ENCODE measurements at places on chromosomes 13 and 19. TPM values are rescaled to one million over a fixed set of nuclear protein-coding genes. Genes with fewer than 3 reads are reported as not detected.

- no peak overlapping the region for H3K4me3 ChIP-seq
- no peak for DNase-seq
- H3K27ac ChIP-seq, result no peak overlapping the region
- H3K27me3 ChIP-seq, result peaks cover 36% of the 10 kb centered on the region
- H3K36me3 ChIP-seq, result no peaks in the 10 kb centered on the region
Measured at GRCh38 chr13:97026531-97027161, 32.4 kb upstream of the OXGR1 start.

The PBX4 gene
- total RNA-seq, result 56.8 TPM

GRCh38 chr19:37932985-37933936, 26.3 kb downstream of the SIPA1L3 start:
- no peak overlapping the region for H3K4me3 ChIP-seq
- H3K27ac ChIP-seq, result no peak overlapping the region
- H3K4me1 ChIP-seq, result peaks cover 12% of the 10 kb centered on the region
- peaks cover 17% of the 10 kb centered on the region for H3K36me3 ChIP-seq
- H3K27me3 ChIP-seq, result no peaks in the 10 kb centered on the region

- H3K4me3 ChIP-seq, result no peak overlapping the region
- DNase-seq, result peak; percentile 16
- no peaks in the 10 kb centered on the region for H3K36me3 ChIP-seq
Measured at GRCh38 chr19:38441657-38442348, 8.3 kb downstream of the RYR1 start.

The EHD2 gene
- 2.9 TPM for total RNA-seq

DNA sequence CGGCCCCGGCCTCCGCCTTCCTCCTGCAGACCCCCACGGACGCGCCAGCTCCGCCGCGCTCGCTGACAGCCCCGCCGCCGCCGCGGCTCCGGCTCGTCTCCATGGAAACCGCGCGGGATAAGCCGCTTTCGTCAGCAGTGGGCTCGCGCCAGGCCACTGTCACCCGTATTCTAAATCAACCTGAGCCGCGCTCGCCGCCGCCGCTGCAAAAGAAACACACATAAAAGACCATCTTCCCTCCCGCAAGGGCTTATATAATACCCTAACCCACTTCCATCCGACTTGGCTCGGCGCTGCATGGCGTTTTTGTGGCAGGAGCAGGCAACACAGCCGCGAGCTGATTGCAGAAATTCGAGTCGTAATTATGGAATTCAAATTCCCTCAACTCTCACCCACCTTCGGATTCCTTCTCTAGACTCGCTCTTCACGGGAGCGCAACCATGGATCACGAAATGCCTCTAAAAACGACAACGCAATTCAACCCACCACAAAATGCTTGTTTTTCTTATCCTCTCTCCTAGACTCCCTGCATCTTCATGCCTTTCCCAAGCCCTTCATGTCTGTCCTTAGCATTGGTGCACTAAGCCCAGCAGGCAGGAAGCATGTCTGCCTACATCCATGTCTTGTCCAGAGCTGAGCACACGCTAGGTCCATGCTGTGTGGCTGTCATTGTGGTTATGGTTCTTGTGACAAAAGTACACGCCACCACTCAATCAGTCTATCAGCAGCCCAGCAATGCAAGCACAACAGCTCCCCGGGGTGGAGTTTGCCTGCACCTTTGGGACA, at the start of gene AMER2:
Gene AMER2 (minus strand): TSS at position 772 of the 786 bp plus-strand sequence. CDS start 669 bp downstream, at position 103.
- H3K27ac ChIP-seq, result peak within 1 kb of the TSS; percentile 20
- peak within 1 kb of the TSS; percentile 81 for H3K4me3 ChIP-seq
- H3K27me3 ChIP-seq, result peaks cover 73% of the 10 kb centered on the region
- H3K36me3 ChIP-seq, result peaks cover 6% of the 10 kb centered on the region
- peaks cover 12% of the 10 kb centered on the region for H3K4me1 ChIP-seq

DNA sequence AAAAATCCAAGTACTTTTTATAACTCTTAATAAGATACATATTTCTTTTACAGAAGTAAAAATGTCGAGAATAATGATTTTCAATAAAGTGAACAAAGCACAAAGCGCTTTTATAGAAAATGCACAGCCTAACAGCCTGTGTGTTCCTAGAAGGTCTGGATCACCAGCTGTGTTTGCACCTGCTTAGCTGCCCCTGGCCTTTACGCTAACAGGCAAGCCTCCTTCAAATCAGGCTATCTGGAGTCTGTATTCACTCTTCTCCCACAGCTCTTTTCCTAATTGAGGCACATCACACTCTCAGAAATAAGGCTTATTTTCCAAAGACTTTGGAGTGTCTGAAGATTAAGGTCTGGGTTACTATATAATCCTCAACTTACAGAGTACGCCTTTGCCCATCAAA, 183.1 kb downstream of the LHFPL6 start:
- no peak for DNase-seq
- H3K27ac ChIP-seq, result no peak overlapping the region
- peaks cover 3% of the 10 kb centered on the region for H3K4me1 ChIP-seq
- H3K36me3 ChIP-seq, result no peaks in the 10 kb centered on the region
- no peak overlapping the region for H3K4me3 ChIP-seq

- no peaks in the 10 kb centered on the region for H3K27me3 ChIP-seq
- H3K27ac ChIP-seq, result no peak overlapping the region
- H3K4me3 ChIP-seq, result no peak overlapping the region
- no peaks in the 10 kb centered on the region for H3K4me1 ChIP-seq
Measured at GRCh38 chr13:31504918-31505317, 234.4 kb upstream of the RXFP2 start.

- H3K4me3 ChIP-seq, result no peak overlapping the region
- no peaks in the 10 kb centered on the region for H3K27me3 ChIP-seq
- peaks cover 3% of the 10 kb centered on the region for H3K36me3 ChIP-seq
- no peak overlapping the region for H3K27ac ChIP-seq
- DNase-seq, result no peak
Measured at GRCh38 chr13:55632402-55632801, 1508.3 kb upstream of the PRR20A start.

DNA sequence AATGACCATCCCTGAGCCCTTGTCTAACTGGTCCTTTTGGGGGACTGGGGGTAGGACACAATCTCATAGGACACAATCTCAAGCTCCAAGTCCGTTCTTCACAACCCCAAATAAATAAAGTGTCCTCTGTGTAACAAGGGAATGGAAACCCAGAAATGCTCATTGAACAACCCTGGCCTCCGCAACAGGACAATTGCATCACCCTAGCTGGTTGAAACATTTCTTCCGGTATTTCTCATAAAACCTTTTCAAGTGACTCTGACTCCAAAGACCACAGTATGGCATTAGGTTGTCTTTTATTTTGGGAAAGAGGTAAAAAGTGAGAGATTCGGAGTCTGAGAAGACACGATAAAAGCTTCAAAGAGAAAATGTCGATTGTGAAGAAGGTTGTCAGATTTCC, 186.6 kb downstream of the ZNF536 start:
- H3K4me3 ChIP-seq, result no peak overlapping the region
- no peak for DNase-seq
- H3K36me3 ChIP-seq, result no peaks in the 10 kb centered on the region

The ZNF491 gene
- total RNA-seq, result 2.4 TPM

DNA sequence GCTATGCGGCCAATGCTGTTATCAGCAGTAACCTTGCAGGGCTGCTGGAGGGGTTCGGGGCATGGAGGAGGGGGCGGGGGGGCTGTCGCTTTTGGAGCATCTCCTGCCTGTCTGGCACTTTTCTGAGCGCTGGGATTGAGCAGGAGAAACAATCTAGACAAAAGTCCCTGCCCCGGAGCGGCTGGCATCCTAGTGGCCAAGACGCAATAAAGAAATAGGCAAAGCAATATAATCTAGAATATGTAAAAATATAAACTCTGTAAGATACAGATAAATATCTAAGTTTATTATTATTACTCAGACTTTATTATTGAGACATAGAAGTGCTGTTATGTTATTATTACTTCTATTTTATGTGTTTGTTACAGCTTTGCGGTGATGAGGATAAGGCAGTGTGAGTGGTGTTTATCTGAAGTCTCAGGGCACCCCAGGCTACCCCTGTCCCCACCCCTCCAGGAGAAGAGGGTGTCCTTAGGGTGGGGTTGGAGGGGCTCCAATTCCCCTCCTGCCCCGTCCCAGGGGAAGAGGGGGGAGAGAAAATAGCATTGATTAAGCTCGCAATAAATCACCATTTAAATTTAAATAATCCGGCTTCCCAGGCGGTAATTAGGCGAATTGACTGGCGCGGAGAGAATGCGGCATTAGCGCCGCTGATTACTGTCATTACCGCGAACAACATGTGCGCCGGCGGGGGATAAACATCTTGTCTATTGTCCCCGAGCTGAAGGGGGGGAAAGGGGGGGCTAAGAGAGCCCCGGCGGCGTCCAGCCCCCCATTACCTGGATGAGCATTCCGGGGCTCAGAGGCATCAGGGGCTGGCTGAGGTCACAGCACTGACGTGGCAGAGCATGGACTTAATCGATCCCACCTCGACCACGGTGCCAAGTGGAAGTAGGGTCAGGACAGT, 3.2 kb downstream of the NPAS1 start:
- no peaks in the 10 kb centered on the region for H3K36me3 ChIP-seq
- no peak overlapping the region for H3K4me3 ChIP-seq
- no peak overlapping the region for H3K27ac ChIP-seq
- DNase-seq, result no peak

- H3K27me3 ChIP-seq, result no peaks in the 10 kb centered on the region
- peaks cover 29% of the 10 kb centered on the region for H3K36me3 ChIP-seq
- H3K27ac ChIP-seq, result no peak overlapping the region
- no peak for DNase-seq
- H3K4me1 ChIP-seq, result peaks cover 13% of the 10 kb centered on the region
- H3K4me3 ChIP-seq, result no peak overlapping the region
Measured at GRCh38 chr13:19645000-19645399, 11.5 kb downstream of the MPHOSPH8 start.

- no peaks in the 10 kb centered on the region for H3K27me3 ChIP-seq
- H3K36me3 ChIP-seq, result no peaks in the 10 kb centered on the region
- H3K4me3 ChIP-seq, result peak overlapping the region; percentile 62
Measured at GRCh38 chr19:3369337-3370213, 3.2 kb downstream of the NFIC start.

GRCh38 chr13:111460548-111461444, 140.4 kb downstream of the TEX29 start:
- H3K27ac ChIP-seq, result no peak overlapping the region
- no peaks in the 10 kb centered on the region for H3K4me1 ChIP-seq
- no peak for DNase-seq

GRCh38 chr19:38293281-38293680, 10.8 kb upstream of the C19orf33 start:
- no peaks in the 10 kb centered on the region for H3K27me3 ChIP-seq
- DNase-seq, result no peak
- H3K4me1 ChIP-seq, result no peaks in the 10 kb centered on the region
- no peaks in the 10 kb centered on the region for H3K36me3 ChIP-seq

DNA sequence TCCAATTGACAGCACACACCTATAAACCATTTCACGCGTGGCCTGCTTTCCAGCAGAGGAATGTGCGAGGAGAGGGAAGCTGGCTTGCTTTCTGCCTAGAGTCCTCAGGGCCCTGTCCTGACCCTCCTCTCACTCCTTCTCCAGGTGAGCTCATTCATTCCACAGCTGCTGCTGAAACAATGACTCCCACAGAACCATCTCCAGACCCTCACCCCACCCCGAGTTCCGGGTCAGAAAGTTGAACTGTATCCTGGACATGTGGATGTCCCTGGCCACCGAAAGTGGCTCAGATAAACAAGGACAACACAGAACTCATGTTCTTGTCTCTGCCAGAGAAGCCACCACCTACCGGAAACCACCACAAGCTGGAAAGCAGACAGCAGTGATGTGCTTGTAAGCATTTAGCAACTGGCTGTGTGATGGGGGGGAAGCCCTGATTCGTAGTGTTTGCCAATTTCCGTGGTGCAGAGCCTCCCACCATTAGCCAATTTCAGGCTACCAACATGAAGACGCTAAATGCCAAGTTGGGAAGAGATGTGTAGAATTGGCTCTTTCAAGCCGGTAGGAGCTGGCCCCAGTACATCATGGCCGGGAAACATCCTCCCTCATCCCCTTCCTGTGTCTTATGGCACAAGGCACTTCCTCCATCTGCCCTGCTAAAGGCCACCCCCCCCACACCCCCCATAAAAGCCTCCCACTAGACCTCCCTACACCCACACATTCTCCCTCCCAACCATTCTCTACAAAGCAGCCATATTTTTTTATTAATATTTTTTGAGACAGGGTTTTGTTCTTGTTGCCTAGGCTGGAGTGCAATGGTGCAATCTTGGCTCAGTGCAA, 5.0 kb downstream of the SYCE2 start:
- peak overlapping the region; percentile 94 for H3K27ac ChIP-seq
- peaks cover 38% of the 10 kb centered on the region for H3K4me1 ChIP-seq
- peak; percentile 59 for DNase-seq
- peaks cover under 1% of the 10 kb centered on the region for H3K36me3 ChIP-seq
- peak overlapping the region; percentile 50 for H3K4me3 ChIP-seq
- no peaks in the 10 kb centered on the region for H3K27me3 ChIP-seq

The KLF12 gene
- 32.0 TPM for total RNA-seq

The CYP4F2 gene
- not detected for total RNA-seq

The ERCC5 gene
- total RNA-seq, result 84.7 TPM

DNA sequence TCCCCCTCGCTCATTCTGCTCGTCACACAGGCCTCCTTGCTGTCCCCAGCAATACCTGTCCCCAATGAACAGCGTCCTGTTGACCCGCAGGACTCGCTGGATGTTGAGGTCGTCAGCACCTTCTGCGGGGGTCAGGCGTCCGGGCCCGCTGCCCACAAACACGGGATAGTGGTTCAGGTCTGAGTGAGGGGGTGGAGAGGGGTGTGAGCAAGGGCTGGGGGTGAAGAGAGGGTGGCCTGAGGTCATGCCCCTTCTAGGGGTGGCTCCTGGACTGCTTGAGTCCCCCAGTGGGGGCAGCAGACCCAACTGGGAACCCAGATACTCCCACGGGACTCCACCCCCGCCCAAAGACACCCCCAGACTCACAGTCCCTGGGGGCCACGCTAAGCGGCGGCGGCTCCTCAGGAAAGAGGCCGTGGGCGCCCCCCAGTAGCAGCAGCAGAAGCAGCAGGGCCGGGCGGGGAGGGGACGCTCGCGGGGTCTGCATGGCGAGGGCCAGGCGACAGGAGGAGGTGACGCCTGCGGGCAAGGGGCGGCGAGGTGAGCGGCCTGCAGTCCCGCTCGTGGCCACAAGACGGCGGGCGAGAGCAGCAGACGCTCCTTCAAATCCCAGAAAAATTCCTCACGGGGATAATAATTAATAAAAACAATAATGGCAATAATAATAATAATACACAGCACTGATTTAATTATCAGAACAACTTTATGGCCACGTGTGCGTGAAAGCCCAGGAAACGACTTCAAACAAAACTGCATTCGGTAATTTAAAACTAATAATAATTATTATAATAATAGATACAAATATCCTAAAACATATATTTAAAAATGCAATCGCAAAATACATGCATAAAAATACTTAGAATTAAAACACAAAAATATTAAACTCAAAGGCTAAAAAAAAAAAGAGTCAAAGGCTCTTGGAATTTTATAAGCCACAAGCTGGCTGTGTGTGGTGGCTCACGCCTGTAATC, 1.2 kb downstream of the SEMA6B start:
- no peak overlapping the region for H3K4me3 ChIP-seq
- no peaks in the 10 kb centered on the region for H3K36me3 ChIP-seq
- no peak overlapping the region for H3K27ac ChIP-seq
- DNase-seq, result peak; percentile 38
- H3K27me3 ChIP-seq, result peaks cover 1% of the 10 kb centered on the region
- no peaks in the 10 kb centered on the region for H3K4me1 ChIP-seq

GRCh38 chr19:41911889-41912731, 16.1 kb downstream of the ERFL start:
- H3K36me3 ChIP-seq, result no peaks in the 10 kb centered on the region
- peak overlapping the region; percentile 18 for H3K4me3 ChIP-seq
- peaks cover 37% of the 10 kb centered on the region for H3K4me1 ChIP-seq
- H3K27me3 ChIP-seq, result peaks cover 12% of the 10 kb centered on the region
- no peak for DNase-seq

All from activated T-cell treated with anti-CD3 and anti-CD28 coated beads, Interleukin-2, amount 50 U/mL, for 72 hours (primary cell).